ENCODE measurements at places on chromosomes 5 and 9.

- DNase-seq, result no peak
Observed at GRCh38 chr5:98898743-98899142, 30.1 kb downstream of the CHD1 start.

DNA sequence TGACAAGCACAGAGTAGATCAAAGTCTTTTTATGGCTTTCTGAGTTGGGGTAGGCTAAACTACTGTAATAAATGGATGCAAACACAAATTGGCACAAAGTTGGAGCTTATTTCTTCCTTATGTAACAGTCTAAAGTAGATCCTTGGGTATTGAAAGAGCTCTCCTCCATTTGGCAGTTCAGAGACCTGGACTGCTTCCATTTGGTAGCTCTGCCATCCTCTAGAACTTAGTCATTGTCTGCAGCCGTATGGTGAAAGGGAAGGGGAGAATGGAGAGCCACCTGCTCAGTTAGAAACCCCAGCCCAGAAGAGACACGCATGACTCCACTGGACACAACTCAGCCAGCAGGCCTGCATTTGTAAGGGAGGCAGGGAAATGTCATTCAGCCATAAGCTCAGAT is 345.0 kb downstream of the DMAC1 start:
- no peak for DNase-seq

DNA sequence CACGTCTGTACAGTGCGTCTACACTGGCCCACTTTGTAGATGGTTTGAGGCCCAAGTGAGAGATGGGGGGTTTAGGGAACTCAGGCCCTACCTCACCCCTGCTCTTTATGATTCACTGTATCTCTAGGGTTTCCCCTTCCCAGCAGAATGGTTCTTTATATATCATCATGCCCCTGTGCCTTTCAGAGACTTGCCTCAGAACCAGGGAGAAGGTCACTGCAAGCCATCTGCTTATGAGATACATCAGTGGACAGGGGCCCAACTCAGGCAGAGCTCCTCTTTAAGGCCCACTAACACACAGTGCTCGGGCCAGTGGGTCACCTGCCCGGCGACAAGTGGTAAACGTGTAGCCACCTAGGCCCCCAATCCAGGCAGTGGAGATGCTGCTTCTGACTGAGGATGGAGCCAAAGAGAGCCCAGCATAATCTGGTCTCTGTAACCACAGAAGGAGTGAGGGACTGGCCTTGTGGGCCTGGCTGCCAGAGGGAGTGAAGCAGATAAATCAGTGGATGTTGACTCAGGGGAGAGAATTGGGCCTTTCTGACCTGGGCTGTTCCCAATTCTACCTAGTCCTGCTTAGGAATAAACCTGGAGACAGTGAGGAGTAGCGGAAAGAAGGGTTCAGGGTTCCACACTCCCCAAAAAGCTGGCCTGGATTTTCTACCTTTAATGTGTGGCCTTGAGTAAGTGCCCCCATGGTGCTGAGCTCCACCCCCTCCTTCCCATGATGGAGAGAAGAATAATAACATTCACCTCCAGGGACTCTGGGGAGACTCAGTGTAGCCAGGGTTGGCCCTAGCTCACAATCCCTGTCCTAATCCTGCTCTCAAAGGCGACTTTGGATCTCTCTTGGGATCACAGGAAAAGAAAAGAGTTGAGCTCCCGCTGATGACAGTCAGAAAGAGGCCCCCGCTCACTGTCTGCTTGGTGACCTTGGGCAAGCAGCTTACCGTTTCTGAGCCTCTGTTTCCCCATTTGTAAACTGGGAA is 2.8 kb upstream of the DUSP1 start:
- peak; percentile 24 for DNase-seq

DNA sequence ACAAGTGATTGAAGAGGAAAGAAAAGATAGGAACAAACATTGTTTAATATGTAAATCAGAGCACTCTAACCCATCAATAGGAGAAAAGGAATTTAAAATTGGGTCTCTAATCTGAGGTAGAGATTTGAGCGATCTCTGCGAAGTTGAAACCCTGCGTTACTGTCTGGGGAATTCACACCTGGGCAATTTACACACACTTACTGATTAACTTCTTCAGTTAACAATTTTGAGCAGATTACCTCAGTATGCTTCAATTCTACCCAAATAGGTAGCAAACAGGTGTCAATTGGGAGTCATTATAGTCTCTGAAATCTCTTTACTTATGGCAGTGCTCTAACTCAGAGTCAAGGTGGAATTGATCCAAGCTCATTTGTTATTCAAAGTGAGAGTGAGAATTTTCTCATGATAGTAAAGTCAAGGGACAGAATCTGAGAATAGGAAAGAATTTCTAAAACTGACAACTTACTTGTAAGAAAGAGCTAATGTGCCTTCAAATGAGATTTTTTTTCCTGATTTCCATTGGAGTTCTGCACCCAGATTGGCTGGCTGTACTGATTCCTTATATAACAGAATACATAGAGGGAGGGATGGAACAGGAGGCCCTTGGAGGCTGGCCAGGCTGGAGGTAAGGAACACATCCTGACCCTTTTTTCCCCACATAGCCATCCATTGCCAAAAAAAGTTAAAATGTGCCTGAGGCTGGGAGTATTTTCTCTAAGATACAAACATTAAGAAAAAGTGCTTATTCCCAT is 27.1 kb upstream of the IFNA14 start:
- no peak for DNase-seq

- no peak for DNase-seq
Observed at GRCh38 chr9:99023231-99023630, 79.5 kb downstream of the COL15A1 start.

DNA sequence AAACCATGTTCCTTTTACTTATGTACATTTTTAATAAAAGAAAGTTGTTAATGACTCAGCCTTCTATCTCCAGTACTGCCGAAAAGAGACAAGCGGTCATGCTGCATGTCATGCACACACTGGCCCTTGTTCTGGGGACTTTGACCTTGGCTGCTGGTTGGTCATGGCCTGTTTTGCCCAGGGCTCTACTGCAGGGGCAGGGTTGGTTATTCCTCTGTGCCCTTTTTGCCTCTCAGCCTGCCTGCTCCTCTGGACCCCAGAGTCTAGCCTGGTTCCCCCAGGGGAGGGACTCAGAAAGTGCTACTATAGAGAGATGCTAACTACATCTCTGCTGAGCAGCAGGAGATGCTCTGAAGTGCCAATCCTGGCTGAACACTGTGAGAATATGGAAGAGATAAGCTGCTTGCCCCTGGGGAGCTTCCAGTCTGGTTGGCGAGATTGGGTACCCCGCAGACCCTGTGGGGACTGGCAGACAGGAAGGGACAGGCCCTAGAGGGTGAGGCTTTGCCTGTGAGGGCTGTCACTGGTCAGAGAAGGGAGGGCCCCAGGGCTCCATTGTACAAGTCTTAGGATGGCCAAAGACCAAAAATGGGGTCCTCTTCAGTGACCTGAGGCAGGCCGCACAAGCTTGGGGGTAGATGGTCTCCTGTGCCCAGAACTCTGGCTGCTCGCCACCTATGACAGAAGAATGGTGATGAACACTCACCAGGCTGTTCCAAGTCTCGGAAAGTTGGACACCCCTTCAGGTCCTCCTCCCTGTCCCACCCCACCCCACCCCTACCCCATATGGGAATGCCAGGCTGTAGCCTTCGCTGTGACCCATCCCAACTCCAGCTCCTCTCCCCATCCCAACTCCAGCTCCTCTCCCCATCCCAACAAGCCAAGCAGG is 14.3 kb downstream of the IRF1 start:
- DNase-seq, result no peak

- no peak for DNase-seq
Observed at GRCh38 chr9:89878687-89879086, 273.9 kb downstream of the GADD45G start.

All from stimulated activated CD4-positive, alpha-beta T cell treated with anti-CD3 and anti-CD28 coated beads, Interleukin-1b, Interleukin-23, amount 100 ng/mL, for 48 hours (primary cell).